Hematopoietic multipotent progenitor cell (in vitro differentiated cells): ENCODE measurements at places on chromosomes 2 and 18. TPM values are rescaled to one million over a fixed set of nuclear protein-coding genes. Genes with fewer than 3 reads are reported as not detected.

- no peak for DNase-seq
Observed at GRCh38 chr2:70010576-70011111, 49.2 kb upstream of the ASPRV1 start.

ILKAP gene
- total RNA-seq: 19.4 TPM

- DNase-seq: peak; percentile 56
Observed at GRCh38 chr2:117785740-117786139, 28.8 kb upstream of the DDX18 start.

- DNase-seq: peak; percentile 47
Observed at GRCh38 chr2:54958717-54959371, 91.4 kb downstream of the RTN4 start.

DNA sequence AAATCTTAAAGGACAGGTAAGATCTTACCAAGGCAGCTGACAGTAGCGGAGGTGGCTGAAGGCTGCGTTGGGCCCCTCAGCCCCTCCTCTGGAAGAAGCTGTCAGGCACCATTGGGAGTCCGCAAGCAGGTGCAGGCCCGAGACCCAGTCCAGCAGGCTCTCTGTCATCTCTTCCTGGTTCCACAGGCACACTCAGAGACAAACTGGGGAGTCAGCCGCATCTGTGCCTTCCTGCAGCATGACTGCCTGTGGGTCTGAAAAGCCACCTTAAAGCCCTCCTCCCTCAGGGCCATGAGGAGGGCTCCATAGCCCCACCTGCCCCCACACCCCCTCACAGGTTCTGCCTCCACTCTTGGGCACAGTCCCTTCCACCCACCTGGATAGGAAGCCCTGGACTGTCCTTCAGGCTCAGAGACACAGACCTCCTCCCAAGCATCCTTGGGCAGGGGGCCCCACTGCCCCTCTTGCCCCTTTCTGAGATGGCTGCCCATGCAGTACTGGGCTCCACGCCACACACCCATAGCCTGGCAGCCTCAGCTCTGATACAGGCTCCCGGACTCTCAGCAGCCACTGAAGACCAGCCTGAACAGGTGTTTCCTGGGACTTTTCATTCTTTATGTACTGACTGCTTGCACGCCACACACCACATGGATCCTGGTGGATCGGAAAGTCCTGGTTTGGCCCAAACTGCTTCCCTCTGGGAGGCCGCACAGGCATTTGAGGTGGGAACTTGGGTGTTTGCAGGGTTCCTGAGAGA, 239.8 kb downstream of the SEPTIN10 start:
- DNase-seq: no peak

GRCh38 chr18:48649231-48649630, 110.4 kb downstream of the CTIF start:
- DNase-seq: no peak
